ENCODE measurements at places on chromosomes 12 and 14. TPM values are rescaled to one million over a fixed set of nuclear protein-coding genes. Genes with fewer than 3 reads are reported as not detected.

- no peak for DNase-seq
- H3K36me3 ChIP-seq, result no peaks in the 10 kb centered on the region
- H3K4me1 ChIP-seq, result no peaks in the 10 kb centered on the region
- H3K4me3 ChIP-seq, result no peak overlapping the region
Observed at GRCh38 chr14:101193106-101193844, 289.8 kb upstream of the RTL1 start.

DNA sequence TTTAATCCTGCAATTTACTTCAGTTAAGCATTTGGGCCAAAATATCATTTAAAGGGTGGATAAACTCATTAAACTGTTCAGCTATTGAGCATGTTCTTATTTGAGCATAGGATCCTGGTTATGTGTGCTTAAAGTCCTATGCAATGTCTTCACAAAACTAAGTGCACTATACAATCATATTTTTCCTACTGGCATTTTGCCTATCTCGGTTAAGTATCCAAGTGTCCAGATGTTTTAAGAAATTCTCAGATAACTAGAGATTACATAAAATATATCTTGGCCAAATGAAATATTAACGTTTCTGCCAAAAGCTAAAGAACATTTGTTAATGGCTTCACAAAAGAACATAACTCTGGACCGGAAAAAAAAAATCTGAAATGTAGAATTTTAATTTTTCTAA is 250.8 kb upstream of the LRFN5 start:
- H3K4me3 ChIP-seq, result no peak overlapping the region
- H3K4me1 ChIP-seq, result no peaks in the 10 kb centered on the region
- no peak overlapping the region for H3K27ac ChIP-seq
- DNase-seq, result no peak
- no peaks in the 10 kb centered on the region for H3K36me3 ChIP-seq
- no peaks in the 10 kb centered on the region for H3K27me3 ChIP-seq

DNA sequence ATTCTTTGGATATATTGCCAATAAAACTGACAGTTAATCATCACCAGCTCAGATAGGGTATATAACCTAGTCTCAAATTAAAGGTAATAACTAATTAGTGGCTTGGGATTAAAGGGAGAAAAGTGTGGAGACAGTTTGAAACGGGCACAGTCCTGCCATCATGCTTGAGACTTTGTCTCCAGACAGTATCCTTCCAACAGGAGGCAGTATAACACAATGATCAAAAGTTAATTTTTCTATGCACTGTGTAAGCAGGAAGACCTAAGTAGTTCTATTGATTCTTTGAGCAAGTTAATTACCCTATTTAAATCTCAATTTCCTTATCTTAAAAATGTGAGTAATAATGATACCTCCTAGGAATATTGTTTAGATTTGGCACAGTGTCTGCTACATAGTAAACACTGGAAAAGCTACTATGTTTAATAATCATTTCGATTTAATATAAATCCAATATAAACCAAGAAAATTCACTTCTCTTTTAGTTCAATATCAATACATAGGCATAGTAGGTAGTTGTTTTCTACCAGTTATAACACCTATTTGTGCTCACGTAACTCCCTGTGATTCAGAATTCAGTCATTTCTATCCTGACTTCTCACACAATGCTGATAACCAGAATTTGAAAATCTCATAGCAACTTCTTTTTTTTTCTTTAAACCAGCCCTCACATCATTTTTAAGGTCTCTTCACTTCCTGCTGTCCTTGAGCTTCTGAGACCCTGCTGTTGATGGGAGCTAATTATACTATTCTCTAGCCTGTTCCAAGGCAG is 53.7 kb downstream of the GALNT4 start:
- H3K27ac ChIP-seq, result peak overlapping the region; percentile 88
- no peaks in the 10 kb centered on the region for H3K27me3 ChIP-seq
- no peaks in the 10 kb centered on the region for H3K36me3 ChIP-seq
- no peak for DNase-seq

- no peak overlapping the region for H3K4me3 ChIP-seq
- no peaks in the 10 kb centered on the region for H3K36me3 ChIP-seq
- H3K27me3 ChIP-seq, result no peaks in the 10 kb centered on the region
- H3K27ac ChIP-seq, result no peak overlapping the region
- DNase-seq, result no peak
Observed at GRCh38 chr12:114588061-114588460, 95.9 kb downstream of the TBX3 start.

DNA sequence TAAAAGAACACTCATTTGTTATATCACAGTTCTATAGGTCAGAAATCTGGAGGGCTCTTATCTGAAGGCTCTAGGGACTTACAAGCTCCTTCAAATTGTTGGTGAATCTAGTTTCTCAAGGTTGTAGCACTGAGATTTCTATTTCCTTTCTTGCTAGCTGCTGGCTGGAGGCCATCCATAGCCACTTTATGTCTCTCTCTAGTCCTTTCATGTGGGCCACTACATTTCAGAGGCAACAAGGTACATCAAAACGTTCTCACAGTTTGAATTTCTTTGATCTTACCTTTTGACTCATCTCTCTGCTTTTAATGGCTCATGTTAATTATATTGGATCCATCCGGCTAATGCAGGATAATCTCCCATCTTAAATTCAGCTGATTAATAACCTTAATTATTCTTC is 286.8 kb downstream of the DIO2 start:
- no peaks in the 10 kb centered on the region for H3K4me1 ChIP-seq
- no peaks in the 10 kb centered on the region for H3K36me3 ChIP-seq
- no peaks in the 10 kb centered on the region for H3K27me3 ChIP-seq
- no peak overlapping the region for H3K27ac ChIP-seq

GRCh38 chr12:68866950-68867349 is 59.0 kb downstream of the MDM2 start:
- no peak for DNase-seq
- no peaks in the 10 kb centered on the region for H3K36me3 ChIP-seq
- H3K27me3 ChIP-seq, result no peaks in the 10 kb centered on the region

GRCh38 chr12:46259071-46259470 is 9.8 kb downstream of the SLC38A1 start:
- no peak for DNase-seq
- no peak overlapping the region for H3K27ac ChIP-seq
- H3K36me3 ChIP-seq, result peaks cover 15% of the 10 kb centered on the region
- no peak overlapping the region for H3K4me3 ChIP-seq
- H3K4me1 ChIP-seq, result peaks cover 44% of the 10 kb centered on the region
- no peaks in the 10 kb centered on the region for H3K27me3 ChIP-seq

- H3K4me3 ChIP-seq, result no peak overlapping the region
- no peaks in the 10 kb centered on the region for H3K4me1 ChIP-seq
- no peaks in the 10 kb centered on the region for H3K27me3 ChIP-seq
- no peaks in the 10 kb centered on the region for H3K36me3 ChIP-seq
- DNase-seq, result no peak
Observed at GRCh38 chr12:46494424-46494823, 121.9 kb upstream of the SLC38A2 start.

DNA sequence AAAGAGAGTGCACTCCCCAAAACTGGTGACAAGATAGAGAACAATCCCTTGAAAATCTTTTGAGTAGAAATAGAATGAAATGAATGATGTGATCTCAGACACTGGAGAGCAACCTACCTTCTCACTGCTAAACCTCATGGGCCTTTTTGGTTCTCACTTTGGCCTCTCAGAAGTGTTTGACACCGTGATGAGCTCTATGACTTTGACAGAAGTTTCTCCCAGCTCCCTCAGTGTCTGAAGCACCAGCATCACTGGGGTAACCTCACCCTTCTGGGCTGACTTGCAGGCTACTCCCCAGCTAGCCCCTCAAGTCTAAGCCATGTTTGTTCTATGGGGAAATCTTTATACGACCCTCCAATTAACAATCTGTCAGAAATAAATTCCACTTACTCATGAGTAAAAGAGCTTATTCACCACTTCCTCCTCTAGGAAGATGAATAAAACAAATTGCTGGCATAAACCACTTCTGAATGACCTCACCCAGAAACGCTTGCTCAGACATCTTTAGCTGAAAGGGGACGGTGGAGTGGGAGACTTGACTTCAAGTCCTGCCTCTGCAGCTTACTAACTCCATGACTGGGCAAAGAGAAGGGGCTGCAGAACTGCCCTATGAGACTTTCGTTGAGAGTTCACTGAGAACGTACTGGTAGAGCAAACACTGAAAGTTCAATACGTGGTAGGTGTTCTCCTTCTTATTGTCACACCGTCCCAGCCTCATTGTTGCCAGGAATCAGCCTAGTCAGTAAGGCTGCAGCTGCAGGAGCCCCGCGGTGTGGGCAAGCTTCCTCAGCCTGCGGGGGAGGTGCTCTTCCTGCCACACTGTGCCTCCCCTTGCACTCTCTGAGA is 46.5 kb downstream of the ST8SIA1 start:
- H3K4me1 ChIP-seq, result peaks cover 8% of the 10 kb centered on the region
- no peak for DNase-seq
- no peaks in the 10 kb centered on the region for H3K27me3 ChIP-seq
- H3K4me3 ChIP-seq, result no peak overlapping the region
- H3K36me3 ChIP-seq, result no peaks in the 10 kb centered on the region

- H3K27me3 ChIP-seq, result no peaks in the 10 kb centered on the region
- no peak overlapping the region for H3K27ac ChIP-seq
- peaks cover 15% of the 10 kb centered on the region for H3K4me1 ChIP-seq
- no peaks in the 10 kb centered on the region for H3K36me3 ChIP-seq
Observed at GRCh38 chr14:102951034-102951433, 28.6 kb downstream of the AMN start.

DNA sequence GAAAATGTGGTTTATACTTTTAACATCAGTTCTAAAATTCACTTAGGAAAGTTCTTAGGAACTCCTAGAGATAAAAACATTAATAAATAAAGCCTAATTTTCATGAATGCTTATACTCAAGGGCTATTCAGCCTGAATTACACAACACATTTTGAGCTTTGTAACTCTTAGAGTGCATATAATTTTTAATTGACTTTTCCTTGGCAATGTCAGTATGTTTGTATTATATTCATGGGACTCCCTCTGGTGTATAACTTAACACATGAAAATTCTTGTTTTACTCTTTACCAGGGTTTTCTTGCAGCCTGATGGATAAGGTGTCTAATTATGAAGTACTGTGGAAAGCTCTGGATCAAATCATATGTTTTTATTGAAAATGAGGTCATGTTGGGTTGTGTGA is 150.6 kb upstream of the HMGA2 start:
- no peak overlapping the region for H3K4me3 ChIP-seq
- H3K4me1 ChIP-seq, result no peaks in the 10 kb centered on the region
- H3K27ac ChIP-seq, result no peak overlapping the region
- no peak for DNase-seq
- H3K36me3 ChIP-seq, result no peaks in the 10 kb centered on the region
- no peaks in the 10 kb centered on the region for H3K27me3 ChIP-seq

GRCh38 chr14:105241641-105242040 is 6.7 kb upstream of the BTBD6 start:
- no peak overlapping the region for H3K4me3 ChIP-seq
- H3K36me3 ChIP-seq, result peaks cover 11% of the 10 kb centered on the region
- no peak overlapping the region for H3K27ac ChIP-seq
- no peaks in the 10 kb centered on the region for H3K4me1 ChIP-seq
- DNase-seq, result no peak
- H3K27me3 ChIP-seq, result no peaks in the 10 kb centered on the region

DNA sequence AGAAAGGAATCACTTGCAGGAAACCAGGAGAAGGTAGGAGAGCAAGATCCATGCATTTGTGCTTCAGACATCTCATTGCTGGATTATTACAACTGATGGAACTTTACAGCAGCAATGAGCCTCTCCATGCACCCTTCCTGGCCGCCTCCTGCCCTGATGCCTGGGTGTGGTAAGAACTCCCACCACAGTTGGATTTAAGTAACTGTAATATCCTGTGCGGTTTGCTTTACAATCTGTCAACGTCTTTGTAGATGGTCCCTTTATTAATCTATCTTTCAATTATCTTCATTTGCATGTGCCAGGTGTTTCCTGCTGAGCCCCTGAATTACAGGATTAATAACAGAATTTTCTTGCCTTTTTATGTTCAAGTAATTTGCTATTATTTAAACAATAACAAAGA is 1300.5 kb upstream of the TMEM132C start:
- no peak for DNase-seq
- H3K4me1 ChIP-seq, result no peaks in the 10 kb centered on the region
- H3K4me3 ChIP-seq, result no peak overlapping the region
- H3K27me3 ChIP-seq, result no peaks in the 10 kb centered on the region

DNA sequence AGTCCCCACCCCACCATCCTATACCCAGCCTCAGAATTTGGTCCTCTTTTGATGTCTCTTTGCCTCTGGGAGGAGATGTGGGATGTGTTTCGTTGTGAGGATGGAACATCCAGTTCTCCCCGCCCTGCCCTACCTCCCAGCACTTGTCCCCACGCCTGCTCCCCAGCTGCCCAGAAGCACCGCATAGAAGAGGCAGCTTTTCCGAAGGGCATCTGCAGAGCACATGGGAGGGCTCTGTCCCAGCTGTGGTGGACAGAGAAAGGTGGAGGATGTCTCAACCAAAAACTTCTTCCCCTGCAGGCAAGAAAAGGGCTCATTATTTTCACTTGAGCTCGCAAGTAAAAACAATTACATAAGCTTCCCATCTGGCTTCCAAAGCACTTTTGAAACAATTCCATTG is 302.6 kb downstream of the PCNX1 start:
- no peak overlapping the region for H3K4me3 ChIP-seq
- no peaks in the 10 kb centered on the region for H3K27me3 ChIP-seq
- H3K27ac ChIP-seq, result no peak overlapping the region
- no peak for DNase-seq
- H3K4me1 ChIP-seq, result no peaks in the 10 kb centered on the region
- no peaks in the 10 kb centered on the region for H3K36me3 ChIP-seq

LHX5 gene
- not detected for total RNA-seq

NAV3 gene
- total RNA-seq, result not detected

ETV6 gene
- total RNA-seq, result 49.5 TPM

VPS33A gene
- total RNA-seq, result 26.3 TPM

REM2 gene
- total RNA-seq, result 4.0 TPM

KRT6B gene
- total RNA-seq, result not detected

CRIP1 gene
- total RNA-seq, result 290 TPM

SERPINA5 gene
- not detected for total RNA-seq

Data from natural killer cell (primary cell).